Cerebellum (tissue), 4 donors: ENCODE measurements at places on chromosomes 7 and 10.

- no peak for DNase-seq
These were observed 33.3 kb upstream of the TM9SF3 start for GRCh38 chr10:96619796-96620773.

- peak; percentile 56 for DNase-seq
These were observed 31.8 kb upstream of the VCL start for GRCh38 chr10:73965890-73966768.

DNA sequence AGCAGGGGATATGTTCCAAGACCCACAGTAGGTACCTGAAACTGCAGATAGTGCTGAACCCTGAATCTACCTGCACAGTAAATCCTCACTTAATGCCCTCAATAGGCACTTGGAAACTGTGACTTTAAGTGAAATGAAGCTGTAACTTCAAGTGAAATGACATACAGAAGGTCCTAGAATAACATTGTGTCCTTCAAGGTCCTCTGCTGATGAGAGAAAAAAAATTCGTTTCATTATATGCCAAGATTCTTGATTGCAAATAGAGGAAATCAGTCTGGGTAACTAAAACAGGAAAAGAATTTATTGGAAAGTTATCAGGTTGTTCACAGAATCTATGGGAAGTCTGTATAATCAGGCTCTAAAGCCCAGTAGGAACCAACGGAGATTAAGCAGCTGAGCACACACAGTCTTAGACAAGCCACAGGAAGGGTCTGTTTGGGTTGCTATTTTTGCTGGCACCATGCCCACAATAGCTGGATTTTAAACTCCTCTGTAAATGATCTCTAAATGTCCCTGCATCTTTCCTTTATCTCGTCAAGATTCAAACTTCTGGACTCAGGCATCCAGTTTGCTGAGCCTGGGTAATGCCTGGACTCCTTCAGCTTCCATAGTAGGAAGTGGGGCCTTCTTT lies 57.5 kb downstream of the EXOC4 start:
- DNase-seq = no peak

DNA sequence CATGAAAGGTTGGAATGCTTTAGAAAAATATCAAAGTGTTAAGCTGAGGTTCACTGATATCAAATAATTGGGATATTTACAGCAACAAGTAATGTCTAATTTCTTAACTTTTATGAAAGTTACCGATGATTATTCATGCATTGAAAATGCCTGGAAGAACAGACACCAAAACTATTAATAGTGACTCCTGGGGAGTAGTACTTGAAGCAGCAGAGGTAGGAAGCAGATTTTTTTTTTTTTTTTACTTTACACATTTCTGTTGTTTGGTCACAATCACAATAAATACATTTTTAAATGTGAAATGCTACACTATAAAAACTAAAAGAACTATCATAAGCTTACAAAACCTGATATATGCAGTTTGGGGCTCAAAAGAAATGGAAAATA lies 70.5 kb upstream of the FGL2 start:
- DNase-seq = no peak

- no peak for DNase-seq
These were observed 1.8 kb upstream of the VWC2 start for GRCh38 chr7:49771427-49772176.

GRCh38 chr7:87000344-87000743 lies 59.1 kb downstream of the ELAPOR2 start:
- DNase-seq = peak; percentile 36

DNA sequence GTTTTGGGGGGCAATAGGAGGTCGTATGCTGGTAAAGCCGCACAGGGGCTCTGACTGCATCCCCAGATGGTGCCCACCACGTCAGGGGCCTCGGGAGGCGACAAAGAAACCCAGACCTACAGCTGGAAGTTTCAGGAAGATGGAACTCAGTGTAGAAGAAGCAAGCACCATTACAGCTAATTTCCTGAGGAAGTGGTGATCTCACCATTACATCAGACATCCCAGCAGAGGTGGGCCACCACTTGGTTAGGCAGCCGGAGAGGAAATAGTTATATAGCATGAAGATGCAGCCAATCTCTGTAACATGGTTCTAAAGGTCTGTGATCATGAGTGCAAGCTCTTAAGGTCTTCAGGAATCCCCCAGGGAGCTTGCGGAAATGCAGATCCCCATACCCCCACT lies 127.3 kb upstream of the PCBD1 start:
- DNase-seq = no peak

DNA sequence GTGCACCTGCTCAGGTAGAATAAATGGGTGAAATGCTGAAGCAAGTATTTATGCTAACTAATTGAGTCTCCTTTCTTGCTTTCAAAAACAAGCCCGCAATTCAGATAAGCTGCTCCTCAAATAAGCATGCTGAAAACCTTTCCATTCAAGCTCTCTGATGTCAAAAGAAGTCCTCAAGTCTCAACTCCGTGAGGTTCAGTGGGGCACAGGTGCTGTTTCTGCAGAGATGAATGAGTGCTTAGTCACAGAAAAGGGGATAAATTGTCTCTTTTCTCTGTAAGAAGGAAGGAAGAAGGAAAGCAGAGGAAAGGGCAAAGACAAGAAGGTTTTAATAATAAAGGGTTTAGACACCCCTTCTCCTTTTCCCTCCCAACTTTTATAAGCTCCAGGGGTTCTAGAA lies 229.8 kb upstream of the NPY start:
- DNase-seq = no peak

GRCh38 chr7:584122-584465 lies 64.4 kb upstream of the PDGFA start:
- DNase-seq = no peak

- no peak for DNase-seq
These were observed 4.8 kb downstream of the OSBPL3 start for GRCh38 chr7:24975172-24975571.

- no peak for DNase-seq
These were observed 47.1 kb downstream of the NT5C2 start for GRCh38 chr10:103145860-103146466.

DNA sequence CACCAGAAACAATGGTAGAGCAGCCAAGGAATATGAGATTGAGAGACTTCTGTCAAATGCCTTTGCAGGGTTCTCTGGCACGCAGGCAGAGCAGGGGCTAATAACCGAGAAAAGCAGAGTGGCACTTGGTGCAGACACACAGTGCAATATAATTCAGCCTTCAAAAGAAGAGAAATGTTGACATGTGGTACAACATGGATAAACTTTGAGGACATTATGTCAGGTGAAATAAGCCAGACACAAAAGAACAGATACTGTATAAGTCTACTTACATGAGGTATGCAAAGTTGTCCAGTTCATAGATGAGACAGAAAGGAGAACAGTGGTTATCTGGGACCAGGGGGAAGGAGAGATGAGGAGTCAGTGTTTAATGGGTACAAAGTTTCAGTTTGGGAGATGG lies 41.8 kb downstream of the ITIH5 start:
- no peak for DNase-seq

DNA sequence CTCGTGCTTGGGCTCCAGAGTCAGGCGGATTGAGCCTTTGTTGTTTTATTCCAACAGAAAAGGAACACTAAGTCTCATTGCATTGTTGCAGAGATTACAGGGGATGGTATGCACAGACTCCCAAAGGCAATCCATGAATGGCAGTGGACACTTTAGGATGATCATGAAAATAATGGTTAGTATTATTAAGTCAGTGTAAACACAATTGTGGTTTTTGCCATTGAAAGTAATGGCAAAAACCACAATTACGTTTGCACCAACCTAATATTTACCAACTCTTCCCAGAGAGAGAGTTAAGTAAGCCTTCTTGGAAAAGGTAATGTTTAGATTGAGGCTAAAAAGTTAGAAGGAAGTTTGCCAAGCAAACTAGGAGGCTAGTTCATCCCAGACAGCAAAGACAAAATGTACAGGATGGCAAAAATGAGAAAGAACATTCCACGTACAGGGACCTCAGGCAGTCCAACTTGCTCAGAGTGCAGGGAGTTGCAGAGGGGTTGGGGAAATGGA lies 72.9 kb upstream of the AMPH start:
- no peak for DNase-seq

DNA sequence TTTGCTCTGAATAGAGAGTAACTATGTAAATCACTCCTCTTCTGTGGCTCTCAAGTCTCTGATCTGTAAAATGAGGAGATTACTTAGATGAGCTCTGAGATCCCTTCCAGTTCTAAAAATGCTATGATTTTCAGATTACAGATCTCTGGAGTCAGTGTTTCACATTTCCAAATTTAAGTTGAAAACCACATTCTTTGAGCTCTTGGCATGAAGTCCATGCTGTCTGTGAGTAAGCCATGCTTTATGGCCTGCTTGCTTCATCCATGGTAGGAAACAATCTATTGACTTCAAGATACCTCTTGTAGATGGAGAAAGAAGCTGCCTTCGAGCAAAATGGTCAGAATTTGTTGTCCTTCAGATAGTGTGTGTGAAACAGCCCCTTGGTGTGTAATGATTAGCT lies 64.9 kb downstream of the CELF2 start:
- no peak for DNase-seq

- no peak for DNase-seq
These were observed 34.7 kb downstream of the ENTPD7 start for GRCh38 chr10:99693933-99694583.
